Stimulated activated naive CD4-positive, alpha-beta T cell treated with Interleukin-2 at 50 U/mL for 16 hours (primary cell): ENCODE measurements at places on chromosomes 1 and 21.

GRCh38 chr21:34567604-34568155 is 47.2 kb downstream of the RCAN1 start:
- DNase-seq, result no peak

DNA sequence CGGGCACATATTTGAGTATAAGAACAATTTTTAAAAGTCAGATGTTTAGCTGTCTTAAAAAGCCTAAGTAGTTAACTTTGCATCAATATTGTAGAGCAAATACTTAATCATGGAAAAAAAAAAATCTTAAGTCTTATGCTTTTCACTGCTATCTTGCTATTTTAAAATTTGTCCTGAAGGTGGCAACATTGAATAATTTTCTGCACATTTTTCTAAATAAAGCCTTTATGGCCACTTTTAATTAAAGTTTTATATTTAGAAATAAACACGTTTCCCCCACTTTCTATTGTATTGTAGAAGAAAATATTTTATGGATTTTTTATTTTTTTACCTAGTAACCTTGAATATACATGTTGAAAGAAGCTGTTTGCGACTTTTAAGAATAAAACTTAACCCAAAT is 198.8 kb downstream of the AMY1C start:
- no peak for DNase-seq

DNA sequence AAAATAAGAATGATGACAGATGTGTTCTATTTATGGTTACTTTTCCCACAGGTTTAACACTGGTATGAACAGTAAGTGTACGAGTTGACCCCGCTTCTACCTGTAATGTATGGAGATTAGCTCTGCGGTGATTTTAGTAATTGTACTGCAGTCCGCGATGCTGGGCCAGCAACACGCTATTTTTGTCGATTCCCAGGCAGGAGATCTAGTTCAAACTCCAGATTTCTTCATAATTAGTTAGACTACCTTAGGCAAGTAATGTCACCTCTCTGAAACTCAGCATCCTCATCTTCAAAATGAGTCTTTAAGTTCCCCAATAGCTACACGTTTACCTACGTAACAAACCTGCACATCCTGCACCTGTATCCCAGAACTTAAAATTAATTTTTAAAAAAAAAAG is 21.5 kb downstream of the TP53BP2 start:
- no peak for DNase-seq

- DNase-seq, result no peak
Measured at GRCh38 chr1:166929911-166930310, 45.4 kb downstream of the ILDR2 start.

DNA sequence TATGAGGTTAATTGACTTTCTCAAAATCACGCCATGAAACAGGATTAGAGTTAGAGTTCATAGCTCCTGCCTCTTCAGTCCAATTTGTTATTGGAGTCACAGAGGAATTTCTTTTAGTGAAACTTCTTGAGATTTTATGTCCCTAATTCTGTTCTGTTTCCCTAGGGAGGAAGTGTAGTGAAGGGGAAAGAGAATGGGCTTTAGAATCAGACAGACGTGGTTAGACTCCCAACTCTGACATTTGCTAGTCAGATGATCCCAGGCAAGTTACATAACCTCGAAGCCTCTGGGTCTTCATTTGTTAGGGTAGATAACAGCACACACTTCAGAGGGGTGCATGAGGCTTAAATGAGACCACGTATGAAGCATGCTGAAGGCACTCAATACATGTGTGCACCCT is 83.9 kb downstream of the ASTN1 start:
- no peak for DNase-seq

DNA sequence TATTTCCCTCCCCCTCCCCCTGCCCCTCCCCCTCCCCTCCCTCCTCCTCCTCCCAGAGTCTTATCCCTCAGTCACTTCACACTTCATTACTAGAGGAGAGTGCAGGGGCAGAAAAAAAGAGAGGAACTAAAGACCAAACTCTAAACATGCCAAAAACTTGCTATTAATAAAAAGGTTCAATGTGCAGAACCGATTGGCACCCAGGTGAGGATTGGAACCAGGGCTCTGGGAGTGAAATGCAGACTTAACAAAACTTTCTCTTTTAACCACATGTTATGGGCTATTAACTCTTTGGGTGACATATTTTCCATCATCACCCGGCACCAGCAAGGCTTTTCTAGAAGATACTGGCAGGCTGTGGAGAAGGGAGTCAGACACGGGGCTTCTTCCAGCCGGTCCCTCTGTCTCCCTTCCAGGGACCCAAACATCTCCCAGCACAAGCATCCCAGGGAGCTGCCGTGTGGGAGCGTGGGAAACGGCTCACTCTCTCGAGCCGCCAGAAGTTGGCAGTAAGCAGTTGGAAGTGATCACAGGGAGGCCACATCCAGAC is 13.6 kb downstream of the NID1 start:
- no peak for DNase-seq

- DNase-seq, result peak; percentile 67
Measured at GRCh38 chr1:92484472-92485380, 2.0 kb downstream of the GFI1 start.

DNA sequence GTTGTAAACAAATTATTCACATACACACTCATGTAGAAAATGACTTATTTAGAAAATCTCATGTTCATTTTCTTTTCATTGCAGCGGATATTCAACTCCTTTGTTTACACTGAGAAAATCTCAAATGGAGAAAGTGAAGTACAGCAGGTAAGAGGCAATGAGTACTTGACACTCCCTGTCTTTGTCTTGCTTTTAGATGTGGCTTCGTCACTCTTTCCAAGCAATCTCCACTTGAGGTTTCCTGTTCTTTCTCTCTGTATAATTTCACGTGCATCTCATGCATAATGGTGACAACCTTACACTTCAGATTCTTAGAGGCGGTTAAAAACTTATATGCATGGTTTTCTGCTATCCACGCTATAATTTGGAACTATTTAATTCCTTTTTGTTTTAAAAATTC is 80.6 kb downstream of the CACHD1 start:
- DNase-seq, result no peak

DNA sequence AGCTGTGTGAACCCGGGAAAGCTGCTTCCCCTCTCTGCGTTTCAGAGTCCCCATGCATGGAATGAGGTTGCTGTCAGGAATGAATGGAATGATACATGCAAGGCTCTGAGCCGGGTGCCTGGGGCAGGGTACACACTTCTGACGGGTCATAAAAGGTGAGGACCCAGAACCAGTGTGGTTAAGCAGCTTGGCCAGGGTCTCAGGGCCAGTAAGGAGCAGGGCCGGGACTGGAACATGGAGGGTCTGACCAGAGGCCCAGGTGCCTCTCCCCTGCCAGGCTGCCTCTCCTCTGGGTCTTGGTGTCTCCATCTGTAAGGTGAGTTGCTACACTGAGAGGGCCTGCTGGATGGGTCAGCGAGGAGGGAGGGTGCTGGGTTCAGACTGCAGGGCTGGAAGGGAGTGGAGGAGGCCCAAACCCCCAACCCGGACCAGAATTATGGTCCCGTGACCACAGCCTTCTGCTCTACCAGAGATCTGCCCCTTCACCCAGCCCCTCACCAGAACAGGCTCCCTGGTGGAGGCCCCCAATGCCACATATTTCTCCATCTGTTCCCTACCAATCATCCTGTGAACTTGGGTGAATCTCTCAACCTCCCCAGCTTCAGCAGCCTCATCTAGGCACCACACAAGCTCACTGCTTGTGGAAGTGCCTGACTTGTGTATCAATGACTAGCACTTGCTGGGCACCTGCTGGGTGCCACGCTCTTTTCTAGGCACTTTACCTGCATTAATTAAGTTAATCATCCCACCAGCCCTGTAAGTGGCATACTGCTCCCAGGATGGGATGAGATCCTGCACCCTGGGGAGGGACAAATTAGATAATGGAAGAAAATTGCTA is 16.2 kb upstream of the LRP8 start:
- no peak for DNase-seq

GRCh38 chr1:54965624-54966340 is 14.6 kb upstream of the TMEM61 start:
- no peak for DNase-seq

DNA sequence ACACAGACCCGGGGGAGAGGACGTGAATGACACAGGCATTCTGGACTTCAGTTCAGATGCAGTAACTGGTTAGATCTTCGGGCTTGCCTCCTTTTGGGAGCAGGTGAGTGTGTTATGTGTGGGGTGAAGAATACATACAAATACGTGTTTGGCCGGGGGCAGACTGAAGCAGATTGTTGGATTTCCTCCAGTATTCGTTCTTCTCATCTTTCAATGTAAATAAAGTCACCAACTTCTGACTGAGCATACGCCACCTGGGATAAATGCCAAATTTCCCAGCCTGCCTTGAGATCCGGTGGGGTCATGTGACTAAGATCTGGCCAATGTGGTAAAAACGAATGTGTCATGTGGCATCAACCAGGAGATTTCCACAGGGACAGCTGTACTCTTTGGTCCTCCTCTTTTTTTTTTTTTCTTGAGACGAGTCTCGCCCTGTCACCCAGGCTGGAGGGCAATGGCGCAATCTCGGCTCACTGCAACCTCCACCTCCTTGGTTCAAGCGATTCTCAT is 189.8 kb downstream of the RGS7 start:
- DNase-seq, result no peak

DNA sequence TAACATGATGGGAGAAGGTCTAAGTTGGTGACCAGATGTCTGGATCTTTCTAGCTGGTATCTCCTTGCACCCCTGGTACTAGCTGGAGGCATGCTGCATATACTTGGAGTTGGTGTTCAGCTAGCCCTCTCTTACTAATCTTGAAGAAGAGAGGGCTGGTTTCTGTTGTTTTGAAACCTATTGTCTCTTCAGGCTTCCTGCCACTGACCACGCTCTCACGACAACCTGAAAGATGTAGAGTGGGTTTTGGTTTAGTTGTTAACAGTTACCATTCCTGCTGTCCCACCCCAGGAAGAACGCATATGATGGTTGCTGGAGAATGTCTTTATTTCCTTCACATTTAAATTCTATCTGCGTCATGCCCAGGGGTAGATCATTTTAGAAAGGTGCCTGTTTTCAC is 3.6 kb downstream of the MAN1C1 start:
- DNase-seq, result no peak

- DNase-seq, result peak; percentile 62
Measured at GRCh38 chr1:41666981-41667631, 182.6 kb upstream of the EDN2 start.

DNA sequence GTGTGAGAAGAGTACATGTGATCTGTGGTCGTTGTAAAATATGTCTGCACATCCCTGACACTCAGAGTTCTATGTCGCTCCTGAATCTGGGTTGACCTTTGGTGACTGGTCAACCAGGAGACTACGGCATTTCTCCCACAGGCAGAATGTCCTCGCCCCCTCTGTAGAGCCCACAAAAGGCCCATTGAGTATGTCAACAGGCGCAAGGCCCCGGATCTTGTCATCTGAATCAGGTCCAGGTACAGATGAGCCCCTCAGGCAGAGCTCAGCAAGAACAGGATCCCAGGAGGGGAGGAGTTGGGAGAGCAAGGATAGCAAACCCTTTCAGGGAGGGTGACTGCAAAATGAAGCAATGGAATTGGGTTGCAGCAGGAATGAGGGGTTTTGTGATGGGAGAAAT is 126.5 kb downstream of the MATN1 start:
- DNase-seq, result no peak

DNA sequence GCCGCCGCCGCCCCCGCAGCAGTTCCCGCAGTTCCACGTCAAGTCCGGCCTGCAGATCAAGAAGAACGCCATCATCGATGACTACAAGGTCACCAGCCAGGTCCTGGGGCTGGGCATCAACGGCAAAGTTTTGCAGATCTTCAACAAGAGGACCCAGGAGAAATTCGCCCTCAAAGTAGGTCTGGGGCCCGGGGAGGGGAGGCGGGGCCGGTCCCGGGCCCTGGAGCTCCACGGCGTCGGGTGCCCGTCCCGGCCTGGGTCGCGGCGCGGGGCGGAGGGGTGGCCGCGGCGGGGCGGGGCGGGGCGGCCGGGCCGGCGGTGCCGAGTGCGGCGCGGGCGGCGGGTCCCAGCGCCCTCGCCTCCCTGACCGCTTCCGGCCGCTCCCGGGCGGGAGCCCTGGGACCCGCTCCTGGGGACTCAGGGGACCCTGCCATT is 646 bp downstream of the MAPKAPK2 start:
- peak; percentile 37 for DNase-seq

- DNase-seq, result no peak
Measured at GRCh38 chr1:114299331-114299975, 145.8 kb upstream of the SYT6 start.

DNA sequence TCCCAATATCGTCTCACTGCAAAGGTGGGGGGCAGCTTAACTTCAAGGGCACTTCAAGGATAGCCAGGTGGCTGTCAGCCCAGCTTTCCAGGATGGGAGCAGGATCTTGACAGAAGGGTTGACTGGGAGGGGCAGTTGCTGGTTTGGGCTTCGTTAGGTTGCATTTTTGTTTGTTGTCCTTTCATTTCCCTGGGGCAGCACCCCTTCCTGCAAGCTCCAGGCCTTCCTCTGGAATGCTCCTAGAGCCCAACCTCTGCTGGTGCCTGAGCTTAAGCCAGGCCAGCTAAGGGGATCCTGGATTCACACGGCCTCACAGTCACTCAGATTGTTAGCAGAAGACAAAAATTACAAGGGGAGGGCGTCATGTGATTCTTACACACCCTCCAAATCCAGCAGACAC is 4.1 kb upstream of the OLIG2 start:
- no peak for DNase-seq

DNA sequence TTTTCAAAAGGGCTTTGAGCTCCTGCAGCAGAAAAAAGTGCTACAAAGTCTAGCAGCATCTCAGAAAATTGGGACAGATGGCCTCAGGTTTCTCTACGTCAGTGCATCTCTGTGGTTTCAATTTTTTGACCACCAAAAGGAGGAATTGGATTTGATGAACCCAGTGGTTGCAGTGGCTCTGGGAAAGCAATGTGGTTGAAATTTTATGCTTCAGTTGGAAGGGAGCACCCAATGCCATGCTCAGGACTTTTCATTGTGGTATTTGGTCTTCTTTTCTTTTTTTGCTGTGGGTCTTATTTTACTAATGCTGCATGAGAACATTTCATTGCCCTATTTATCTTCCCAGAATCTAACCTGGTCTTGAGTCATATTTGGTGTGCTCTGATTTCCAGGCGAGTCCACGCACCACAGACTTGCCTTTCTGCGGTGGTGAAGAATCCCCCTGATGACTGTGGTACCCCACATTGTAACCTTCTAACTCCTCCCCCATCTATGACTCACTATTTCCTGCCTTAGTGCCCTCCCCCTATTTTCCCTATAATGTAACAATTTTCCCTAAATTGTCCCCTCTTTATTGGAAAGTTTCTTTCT is 56.7 kb downstream of the S1PR1 start:
- DNase-seq, result peak; percentile 67

DNA sequence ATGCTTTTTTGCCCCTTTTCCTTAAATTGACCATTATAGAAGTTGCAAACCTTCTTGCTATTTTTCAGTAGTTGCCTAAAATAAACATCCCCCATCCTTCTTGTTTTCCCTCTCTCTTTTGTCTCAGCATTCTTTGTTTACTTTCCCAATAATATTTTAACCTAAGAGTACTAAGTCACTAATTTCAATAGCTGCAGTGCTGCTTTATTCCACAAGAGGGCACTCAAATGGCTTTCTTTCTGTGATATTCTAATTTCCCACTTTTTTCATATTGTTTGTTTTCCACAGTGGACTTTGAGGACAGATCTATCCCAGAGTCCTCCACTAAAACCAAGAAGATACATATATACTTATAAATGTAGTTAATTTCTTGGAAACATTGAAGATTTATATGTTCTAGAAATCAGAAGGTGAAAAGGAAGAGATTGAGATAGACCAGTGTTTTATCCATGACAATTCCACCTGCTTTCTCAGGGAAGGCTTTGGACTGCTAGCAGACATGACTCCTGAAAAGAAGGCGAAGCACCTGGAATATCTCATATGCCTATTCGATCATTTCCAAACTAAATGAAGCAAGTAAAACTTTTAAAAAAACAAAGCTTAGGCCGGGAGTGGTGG is 104.8 kb upstream of the GRIK1 start:
- DNase-seq, result no peak
